Coronary artery (tissue), 2 donors: ENCODE measurements at places on chromosomes 12 and 14.
A peak's percentile ranks its signal among the peaks of the same experiment; 100 is the strongest.

DNA sequence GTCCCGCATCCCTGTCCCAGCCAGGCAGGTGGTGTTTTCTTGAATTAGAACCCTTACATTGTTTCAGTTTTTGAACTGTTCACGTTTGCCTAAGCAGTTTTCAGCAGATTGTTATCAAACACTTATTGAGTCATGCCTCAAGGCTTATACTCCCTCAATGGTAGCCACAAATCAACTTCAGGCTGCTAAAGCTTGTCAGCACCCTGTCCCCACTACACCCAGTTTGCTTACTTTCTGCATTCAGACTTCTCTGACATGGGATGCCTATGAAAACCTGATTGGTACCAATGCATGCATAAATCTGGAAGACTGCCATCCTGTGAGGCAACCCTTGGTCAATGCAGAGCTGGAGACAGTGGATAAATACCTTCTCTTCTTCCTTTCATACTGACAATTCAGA, 225.4 kb downstream of the BTG1 start:
- DNase-seq: no peak

DNA sequence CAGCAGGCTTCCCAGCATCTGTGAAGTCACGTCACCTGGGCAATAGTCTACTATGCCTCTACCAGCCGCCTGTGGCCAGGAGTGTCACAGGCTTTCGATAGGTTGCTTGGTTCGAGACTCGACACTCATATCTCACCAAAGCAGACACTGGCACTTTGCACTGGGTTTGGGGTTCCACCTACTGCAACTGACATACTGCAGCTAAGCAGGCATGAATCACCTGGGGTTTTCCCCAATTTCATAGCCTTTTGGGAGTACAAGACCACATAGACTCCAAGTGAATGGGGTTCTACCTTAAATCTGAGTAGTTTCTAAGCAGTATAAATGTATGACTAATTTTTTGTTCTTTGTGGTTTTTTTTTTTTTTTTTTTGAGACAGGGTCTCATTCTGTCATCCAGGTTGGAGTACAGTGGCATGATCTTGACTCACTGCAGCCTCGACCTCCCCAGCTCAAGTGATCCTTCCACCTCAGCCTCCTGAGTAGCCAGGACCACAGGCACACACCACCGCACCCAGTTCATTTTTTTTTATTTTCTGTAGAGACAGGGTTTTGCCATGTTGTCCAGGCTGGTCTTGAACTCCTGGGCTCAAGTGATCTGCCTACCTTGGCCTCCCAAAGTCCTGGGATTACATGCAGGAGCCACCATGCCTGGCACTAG, 32.1 kb downstream of the DMAC2L start:
- no peak for DNase-seq

- DNase-seq: no peak
Measured at GRCh38 chr12:132560364-132560613, 50.1 kb downstream of the LRCOL1 start.

GRCh38 chr12:113846883-113847755, 119.0 kb downstream of the RBM19 start:
- DNase-seq: no peak

DNA sequence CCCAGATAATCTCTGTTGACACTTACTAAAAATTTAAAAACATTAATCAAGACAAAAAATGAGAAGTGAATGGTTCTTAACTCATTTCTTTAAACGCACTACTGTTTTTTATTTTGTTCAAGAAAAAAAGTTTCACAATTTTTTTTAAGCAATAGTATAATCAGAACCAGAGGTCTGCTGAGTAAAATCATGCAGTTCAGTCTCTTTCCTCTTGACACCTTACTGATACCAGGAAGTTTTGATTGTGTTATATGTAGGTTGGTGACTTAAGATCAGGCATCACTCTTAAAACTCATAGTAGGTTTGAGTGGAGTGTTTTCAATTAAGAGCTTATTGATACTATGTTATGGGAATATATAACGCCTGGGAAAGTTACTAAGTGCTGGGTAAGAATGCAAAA, 121.4 kb downstream of the TRMT5 start:
- DNase-seq: no peak

GRCh38 chr12:122789637-122790036, 15.3 kb downstream of the CCDC62 start:
- DNase-seq: no peak

DNA sequence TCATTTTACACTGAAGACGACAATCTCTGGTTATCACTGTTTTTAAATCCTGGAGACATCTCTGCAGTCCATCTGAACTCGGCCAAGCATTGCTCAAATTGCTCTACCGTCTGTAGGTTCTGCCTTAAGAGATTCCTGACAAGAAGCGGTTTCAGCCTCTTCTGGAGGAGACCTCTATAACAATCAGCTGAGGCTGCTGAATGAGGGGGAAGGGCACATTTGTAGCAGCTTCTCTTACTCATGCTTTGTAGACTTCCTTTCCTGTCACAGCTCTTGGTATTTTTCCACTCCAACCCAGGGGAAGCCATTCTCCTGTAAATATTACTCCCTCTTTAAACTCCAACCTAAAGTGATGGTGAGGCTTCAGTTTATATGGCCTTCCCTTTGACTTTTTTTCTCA, 3.0 kb downstream of the ARG2 start:
- DNase-seq: no peak

- no peak for DNase-seq
Measured at GRCh38 chr14:29627137-29627536, 300.5 kb downstream of the PRKD1 start.

GRCh38 chr14:96617635-96618034, 115.5 kb downstream of the PAPOLA start:
- no peak for DNase-seq

- no peak for DNase-seq
Measured at GRCh38 chr12:636632-637031, 26.6 kb downstream of the NINJ2 start.

- DNase-seq: no peak
Measured at GRCh38 chr12:127260531-127260930, 1006.4 kb upstream of the TMEM132C start.

DNA sequence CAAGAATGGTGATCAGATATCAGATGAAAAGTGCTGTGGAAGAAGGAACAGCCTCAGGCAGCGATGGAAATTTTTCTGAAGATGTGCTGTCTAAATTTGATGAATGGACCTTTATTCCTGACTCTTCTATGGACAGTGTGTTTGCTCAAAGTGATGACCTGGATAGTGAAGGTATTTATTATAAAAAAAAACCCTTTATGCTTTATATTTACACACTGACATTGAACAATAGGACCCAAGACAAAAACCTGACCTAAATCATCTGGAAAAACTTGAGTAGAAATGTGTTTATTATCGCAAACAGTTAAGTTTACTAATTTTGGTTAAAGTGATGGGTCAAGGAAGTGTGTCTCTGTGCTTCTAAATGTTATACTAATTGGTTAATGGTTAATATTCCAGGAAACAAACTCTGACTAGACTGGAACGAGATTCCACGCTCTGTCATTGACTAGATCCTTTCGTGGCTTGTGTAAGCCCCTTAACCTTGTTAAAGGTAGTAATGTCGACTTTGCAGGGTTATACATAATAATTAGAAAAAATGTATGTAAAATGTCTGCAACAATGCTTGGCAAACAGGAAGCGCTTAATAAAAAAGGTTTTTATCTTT, 62.7 kb downstream of the LRRK2 start:
- DNase-seq: no peak

DNA sequence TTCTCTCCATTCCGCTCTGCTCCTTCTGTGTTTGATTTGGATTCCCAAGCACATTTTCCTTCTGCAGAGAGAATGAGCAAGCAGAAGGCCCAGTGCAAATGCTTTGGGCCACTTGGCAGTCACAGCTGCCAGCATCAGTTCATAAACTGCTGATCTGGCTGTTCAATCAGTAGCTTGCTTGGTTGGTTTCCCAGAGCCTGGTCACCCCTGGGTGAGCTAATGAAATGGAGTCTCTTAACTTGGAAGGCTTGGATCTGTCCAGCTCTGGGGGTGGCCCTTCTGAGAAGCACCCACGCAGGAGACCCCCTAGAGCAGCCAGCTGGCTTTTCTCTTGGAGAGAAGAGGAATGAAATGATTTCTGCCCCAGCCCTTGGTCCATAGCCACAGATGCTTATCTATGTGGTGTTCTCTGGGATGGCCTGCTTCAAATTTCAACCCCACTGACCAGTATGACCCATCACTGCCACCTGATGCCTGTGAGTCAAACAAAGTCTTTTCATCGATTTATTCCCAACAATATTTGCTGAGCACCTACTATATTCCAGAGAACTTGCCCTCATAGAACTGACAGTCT, 30.3 kb downstream of the FAIM2 start:
- peak; percentile 66 for DNase-seq

DNA sequence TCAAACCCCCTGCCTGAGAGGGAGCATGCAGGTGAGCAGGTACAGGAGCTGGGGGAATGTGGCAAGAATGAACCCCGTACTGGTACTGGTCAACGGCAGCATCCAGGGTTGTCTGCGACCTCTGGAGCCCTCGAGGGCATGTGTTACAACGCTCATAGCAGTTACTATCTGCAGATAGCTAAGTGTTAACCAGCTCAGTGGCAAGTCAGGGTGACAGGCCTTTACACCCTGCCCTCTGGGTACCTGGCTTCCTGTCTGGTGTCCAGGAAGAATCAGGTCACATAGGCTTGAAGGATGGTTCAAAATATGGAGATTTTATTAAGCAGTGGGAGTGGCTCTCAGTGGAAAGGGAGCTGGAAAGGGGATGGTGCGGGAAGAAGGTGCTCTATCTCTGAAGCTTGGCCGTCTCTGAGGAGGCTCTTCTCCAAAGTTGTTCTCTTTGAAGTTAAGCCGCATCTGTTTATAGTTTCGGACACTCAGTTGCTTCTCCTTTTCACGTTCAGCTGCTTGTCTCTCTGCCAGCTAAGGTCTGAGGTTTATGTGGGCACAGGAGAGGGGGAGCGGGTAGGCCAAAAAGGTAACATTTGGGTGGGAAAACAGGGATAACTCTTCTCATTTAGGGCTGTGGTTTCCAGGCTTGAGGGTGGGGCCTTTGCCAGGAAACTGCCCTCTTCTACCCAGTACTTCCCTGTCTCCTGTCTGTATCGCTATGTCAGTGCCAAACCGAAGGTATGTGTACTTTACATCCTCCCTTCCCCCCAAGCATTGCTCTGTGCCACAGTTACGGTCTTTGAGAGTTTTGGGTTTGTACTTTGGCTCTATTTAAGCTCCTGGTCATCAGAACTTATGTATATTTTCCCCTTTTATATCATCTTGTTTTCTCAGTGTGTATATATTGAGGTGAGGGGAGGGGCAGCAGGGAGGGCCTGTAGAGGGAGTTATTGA, 305.8 kb downstream of the RGS6 start:
- no peak for DNase-seq

GRCh38 chr12:15193946-15194345, 27.3 kb downstream of the RERG start:
- no peak for DNase-seq

- peak; percentile 84 for DNase-seq
Measured at GRCh38 chr14:102500158-102500662, 9.4 kb downstream of the ANKRD9 start.

DNA sequence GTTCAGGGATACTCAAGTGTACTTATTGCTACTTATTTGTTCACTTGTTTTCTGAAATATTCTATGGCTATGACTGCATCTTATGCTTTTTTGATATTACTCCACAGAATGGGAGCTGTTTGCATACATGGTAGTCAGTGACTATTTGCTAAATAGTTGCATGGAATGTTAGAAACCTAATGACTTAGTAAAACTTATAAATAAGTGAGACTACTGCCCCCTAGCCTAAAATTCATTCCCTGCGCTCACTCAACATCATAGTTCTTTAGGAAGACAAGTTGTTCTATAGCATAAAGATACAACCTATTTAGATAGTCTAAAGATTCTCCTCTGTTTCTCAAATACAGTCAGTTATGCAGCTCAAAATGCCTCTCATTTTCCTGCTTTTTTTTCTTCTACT, 305.5 kb downstream of the CEP128 start:
- no peak for DNase-seq

DNA sequence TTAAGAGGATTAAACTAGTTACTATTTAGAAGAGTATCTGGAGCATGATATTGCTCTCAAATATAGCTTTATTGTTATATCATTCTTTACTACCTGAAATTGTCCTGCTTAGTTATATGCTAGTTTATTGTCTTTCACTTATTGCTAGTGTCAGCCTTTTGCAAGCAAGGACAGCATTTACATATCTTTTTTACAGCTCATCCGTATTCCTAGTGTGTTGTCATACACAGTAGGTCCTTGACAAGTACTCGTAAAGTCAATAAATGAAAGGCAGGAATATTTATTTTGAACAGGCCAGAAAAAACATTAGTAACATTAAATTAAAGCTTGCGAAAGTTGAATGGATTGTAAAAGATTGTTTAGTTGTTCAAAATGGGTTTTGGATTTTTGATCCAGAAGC, 35.0 kb downstream of the CRADD start:
- DNase-seq: no peak
